Stimulated activated CD8-positive, alpha-beta memory T cell treated with anti-CD3 and anti-CD28 coated beads, Interleukin-15, amount 100 ng/mL, for 24 hours (primary cell): ENCODE measurements at places on chromosomes 1 and 21.

DNA sequence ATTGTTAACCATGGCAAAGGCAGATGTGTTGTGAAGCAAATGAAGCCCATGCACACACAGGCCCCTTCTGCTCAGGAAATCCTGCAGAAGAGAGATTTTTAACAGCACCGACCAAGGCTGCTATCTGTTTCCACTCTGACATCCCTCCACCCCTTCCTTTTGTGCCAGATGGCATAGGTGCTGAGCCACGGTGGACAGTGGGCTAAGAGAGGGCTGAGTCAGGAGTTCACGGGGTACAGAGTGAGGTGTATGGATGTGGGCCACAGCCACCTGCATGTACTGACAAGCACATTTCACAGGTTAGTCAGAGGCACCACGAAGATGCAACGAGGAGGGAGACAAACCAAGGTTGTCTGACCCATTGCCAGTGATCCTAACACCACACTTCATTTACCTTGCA lies 9.5 kb downstream of the RSPH1 start:
- no peak for DNase-seq

DNA sequence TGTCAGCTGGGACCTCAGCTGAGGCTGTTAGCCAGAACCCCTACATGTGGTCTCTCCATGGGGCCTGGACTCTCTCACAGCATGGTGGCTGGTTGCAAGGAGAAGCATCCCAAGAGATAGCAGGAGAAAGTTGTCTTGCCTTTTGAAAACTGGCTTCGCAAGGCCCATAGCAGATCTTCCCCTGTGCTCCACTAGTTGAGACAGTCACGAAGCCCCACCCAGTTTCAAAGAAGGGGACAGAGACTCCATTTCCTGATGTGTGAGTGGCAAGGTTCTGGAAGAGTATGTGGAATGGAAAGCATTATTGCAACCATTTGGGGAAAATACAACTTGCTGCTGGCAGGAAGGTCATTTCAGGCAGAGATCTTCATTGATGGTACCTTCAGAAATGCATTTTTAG lies 7.5 kb upstream of the CSRP1 start:
- no peak for DNase-seq

GRCh38 chr1:41572224-41572623 lies 87.7 kb upstream of the EDN2 start:
- DNase-seq = no peak

- DNase-seq = no peak
These were observed 12.7 kb downstream of the GORAB start for GRCh38 chr1:170544624-170545023.

GRCh38 chr1:75996196-75996595 lies 64.0 kb upstream of the ASB17 start:
- no peak for DNase-seq

GRCh38 chr1:64041371-64042131 lies 161.9 kb upstream of the UBE2U start:
- DNase-seq = no peak

GRCh38 chr1:164699815-164700491 lies 141.0 kb downstream of the PBX1 start:
- DNase-seq = no peak

- no peak for DNase-seq
These were observed 378.9 kb downstream of the PLPP3 start for GRCh38 chr1:56200442-56200841.

DNA sequence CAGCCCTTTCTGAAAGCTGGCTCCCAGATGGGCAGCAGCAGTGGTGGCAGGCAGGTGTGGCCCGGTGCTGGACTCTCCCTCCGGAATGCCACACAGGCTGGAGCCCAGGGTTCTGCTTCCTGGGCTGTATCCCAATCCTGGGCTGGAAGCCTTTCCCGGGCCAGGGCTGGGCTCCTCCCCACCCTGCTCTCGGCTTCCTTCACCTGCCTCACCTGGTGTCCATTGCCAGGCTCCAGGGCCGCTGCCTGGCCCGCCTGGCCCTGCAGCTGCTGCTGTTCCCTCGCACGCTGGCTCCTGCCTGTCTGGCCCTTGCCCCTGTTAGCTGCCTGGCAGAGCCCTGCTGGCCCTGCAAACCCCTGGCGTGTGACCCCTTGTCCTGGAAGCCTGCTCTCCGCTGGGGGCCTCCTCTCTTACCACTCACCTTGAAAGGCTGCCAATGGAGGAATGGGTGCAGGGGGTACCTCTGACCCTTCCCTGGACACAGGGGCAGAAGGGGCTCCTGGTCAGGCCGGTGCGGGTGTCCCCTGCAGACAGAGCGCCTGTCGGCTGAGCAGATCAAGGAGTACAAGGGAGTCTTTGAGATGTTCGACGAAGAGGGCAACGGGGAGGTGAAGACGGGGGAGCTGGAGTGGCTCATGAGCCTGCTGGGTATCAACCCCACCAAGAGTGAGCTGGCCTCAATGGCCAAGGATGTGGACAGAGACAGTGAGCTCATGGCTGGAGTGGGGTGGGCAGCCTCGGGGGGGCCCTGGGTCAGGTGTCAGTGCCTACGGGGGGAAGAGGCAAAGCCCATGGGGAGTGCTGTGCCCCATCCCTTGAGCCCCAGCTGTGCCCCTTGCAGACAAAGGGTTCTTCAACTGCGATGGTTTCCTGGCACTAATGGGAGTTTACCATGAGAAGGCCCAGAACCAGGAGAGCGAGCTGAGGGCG lies 1.1 kb downstream of the CALML6 start:
- no peak for DNase-seq

DNA sequence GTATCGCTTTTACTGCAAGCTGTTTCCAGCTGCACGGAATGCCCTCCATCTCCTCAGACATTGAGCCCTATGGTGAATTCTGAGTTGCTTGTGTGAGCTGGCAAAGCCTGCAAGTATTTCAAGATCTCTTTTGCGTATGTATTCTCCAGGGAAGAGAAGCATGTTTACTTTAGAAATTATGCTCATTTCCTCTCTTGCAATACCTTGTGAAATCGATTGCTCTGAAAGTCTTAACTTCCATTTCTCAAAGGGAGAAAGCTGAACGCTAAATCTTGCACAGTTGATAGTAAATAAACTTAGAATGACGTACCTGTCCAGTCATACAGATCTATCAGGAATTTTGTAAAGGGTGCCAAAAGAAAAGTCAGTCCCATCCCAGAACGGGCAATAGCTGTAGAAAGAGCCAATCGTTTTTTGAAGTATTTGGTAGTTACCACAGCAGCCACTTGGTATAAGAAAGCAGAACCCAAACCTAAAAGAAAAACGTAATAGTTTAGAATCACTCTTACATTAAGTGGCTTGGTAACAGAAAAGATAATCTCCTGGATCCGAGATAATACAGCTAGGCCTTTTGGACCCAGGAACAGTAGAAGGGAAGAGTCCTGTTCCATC lies 10.0 kb downstream of the SLC16A4 start:
- no peak for DNase-seq

- no peak for DNase-seq
These were observed 2.1 kb downstream of the ETV3 start for GRCh38 chr1:157136133-157136532.

GRCh38 chr1:231165371-231165770 lies 3.5 kb downstream of the TRIM67 start:
- DNase-seq = no peak

DNA sequence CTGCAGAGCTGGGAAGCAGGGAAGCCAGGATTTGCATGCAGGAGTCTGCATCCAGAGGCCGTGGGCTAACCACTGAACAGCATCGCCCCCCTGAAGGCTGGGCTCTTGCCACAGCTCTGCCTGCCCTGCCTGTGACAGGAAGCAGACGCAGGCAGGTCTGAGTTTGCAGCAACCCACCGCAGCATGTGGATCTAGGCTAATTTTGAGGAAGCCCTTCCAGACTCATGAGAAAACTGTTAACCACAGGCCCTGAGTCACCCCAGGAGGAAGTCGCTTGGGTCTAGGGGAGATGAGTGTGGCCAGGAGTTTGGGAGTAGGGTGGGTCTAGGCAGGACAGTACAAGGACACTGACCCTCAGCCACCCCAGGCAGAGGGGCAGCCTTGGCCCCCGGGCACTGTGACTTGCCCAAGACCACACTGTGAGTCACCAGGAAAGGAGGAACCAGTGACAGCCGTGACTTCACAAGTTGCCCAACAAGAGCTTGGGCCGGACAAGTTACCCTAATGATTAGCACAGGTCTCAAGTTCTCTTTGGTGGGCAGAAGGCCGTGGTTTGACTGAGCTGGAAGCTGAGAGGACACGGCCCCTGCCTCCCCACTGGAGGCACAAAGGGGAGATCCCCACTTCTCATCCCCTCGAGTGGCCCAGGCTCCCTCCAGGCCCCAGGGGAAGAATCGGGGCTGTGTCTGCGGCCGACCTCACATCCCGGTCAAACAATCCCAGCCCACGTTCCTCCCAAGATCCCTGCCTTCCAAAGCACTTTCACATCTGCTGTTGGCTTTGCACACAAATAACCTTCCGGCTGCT lies 826 bp downstream of the LAPTM5 start:
- no peak for DNase-seq

GRCh38 chr1:170863621-170864020 lies 71.7 kb upstream of the MROH9 start:
- DNase-seq = no peak

GRCh38 chr1:216749232-216749631 lies 26.0 kb upstream of the ESRRG start:
- DNase-seq = no peak

DNA sequence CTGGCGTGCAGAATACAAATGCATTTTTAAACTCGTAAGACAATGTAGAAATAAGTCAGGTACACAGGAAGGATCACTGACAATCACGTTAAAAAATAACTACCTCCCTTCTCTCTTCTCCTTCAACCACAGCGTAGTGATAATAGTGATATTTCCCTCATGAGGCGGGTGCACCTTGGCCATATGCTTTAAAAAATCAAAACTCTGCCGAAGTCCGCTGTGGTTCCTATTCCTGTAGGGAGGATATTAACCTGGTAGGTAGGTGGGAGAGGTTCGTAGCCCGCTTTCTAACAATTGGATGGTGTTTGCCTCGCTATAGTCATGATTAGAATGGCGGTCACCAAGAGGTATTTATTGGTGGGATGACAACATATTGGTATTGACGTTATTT lies 732 bp downstream of the GREM2 start:
- no peak for DNase-seq

GRCh38 chr1:87766737-87767136 lies 438.1 kb downstream of the LMO4 start:
- no peak for DNase-seq

DNA sequence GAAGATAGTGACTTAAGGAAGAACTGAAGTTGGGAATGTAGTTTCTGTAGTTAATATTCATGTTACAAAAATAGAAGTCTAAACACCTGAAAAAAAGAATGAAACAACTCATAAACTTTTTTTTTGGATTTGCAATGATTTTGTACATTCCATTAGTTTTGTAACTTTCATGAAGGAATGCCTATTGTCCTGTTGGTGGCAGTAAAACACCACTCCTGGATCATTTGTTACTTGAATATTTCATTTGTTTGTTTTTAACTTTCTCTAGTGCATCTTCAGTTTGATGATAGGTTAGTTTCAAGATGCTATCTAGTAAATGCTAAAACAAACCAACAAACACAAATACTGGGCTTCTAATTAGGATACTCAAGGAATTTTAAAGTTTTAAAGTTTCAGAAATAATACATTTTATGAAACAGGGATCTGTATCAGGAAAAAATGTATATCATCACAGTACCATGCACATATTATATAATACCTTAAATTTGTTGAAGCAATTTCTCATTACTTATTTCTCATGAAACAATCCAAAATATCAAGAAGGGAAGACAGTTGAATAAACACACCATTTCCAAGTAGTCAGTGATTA lies 229.7 kb upstream of the CACYBP start:
- DNase-seq = no peak

DNA sequence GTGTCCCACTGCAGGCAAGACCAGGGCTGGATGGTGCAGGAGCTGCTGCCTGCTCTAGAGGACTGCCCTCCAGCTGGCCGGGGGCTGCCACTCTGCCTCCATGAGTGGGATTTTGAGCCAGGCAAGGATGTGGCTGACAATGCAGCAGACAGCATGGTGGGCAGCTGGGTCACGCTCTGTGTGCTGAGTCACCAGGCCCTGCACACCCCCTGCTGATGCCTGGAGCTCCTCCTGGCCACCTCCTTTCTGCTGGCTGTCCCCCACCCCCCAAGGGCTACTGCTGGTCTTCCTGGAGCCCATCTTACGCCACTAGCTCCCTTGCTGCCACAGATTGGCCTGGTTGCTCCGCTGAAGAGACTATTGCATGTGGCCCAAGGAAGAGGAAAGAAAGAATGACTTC lies 3.9 kb upstream of the ZSCAN20 start:
- DNase-seq = no peak

GRCh38 chr1:19596065-19596713 lies 47.9 kb upstream of the NBL1 start:
- no peak for DNase-seq

DNA sequence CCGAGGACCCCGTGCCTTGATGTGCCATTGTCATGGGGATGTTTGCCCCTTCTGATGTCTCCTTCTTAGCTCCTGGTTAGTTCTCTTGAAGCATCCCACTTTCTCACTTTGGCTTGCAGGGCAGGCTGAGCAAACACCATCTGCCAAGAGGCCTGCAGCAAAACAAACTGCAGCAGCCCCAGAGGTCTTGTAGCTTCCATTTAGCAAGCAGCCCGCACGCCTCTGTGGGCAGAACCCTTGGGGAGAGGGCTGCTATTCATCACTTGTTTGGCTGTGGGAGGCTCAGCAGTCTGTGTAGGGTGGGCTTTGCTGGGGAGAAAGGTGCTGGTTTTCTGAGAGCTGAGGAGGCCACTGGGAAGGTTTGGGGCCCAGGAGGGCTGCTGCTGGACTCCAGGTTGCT lies 56.7 kb downstream of the KCNC4 start:
- no peak for DNase-seq

- DNase-seq = no peak
These were observed 32.5 kb downstream of the PLEKHO1 start for GRCh38 chr1:150182247-150182646.

- no peak for DNase-seq
These were observed 48.5 kb downstream of the UBE2U start for GRCh38 chr1:64251971-64252370.

GRCh38 chr1:24175033-24175755 lies 11.9 kb downstream of the IFNLR1 start:
- DNase-seq = no peak

DNA sequence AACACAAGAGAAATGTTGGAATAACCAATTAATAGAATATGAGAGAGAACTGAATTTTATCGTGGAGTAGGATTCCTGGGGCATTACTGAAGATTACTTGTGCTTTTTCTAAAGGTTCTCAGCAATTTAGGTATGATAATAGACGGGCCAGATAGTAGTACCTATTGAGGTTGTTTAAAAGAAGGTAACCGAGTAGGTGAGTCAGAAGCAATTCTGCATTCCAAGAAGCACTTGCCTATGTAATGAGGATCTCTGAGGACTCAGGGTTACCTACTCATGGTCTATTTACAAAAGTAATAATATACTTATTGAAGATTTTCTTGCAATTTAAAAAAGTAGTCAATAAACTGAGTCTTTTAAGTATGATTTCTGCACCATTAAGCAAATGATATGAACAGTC lies 1469.8 kb downstream of the BRINP3 start:
- DNase-seq = no peak

DNA sequence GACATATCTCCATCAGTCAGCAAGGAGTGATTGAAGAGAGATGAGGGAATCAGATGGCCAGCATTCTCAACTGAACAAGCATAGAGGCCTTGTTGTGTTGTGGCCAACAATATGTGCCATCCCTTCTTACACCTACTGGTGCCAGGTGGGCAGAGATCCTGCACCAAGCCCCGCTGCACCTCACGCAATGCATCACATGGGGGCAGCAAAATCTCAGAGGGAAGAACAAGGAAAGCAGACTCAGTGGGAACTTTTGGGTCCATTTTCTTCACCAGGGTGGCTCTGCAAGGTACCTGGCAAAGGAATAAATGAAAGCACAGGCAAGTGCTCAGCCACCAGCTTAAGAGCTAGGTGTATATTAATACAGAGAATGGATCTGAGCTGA lies 33.2 kb downstream of the HSD3B2 start:
- no peak for DNase-seq

GRCh38 chr1:191034132-191034531 lies 556.5 kb upstream of the BRINP3 start:
- DNase-seq = no peak
